ENCODE measurements at places on chromosomes 2 and 18.

DNA sequence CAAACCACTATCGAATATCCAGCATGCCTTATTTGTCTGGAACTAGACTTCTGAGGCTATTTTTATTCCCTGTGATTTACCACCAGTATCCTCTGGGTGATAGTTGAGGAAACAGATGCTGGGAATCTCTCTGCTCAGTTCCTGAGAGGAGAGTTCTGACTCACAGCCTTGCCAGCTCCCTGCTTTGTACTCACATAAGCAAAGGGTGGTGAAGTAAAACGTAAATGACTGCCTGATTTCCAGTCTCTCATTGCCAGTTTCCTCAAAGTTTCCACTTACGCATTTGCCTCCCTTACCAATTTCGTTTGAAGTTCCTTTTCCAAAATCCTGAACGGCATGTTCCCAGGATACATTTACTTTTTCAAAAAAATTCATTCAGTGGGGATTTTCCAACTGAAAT lies 69.2 kb upstream of the HNRNPA3 start:
- DNase-seq = no peak

DNA sequence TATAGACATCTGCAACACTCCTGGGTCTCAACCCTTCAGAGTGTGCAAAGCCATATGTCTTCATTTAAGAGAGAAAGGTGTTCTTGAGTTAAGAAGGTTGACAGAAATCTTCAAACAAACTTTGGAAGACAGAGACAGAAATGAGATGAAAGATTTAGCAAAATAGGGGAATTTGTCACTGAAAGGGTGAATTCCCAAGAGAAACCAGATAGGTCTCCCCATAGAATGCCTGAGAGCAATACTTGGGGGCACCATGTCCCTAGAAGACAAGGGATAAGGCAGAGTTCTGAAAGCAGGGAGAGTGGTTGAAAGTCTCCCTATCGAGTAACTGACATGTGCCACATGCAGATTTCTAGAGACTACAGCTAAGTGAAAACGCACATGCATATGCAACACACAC lies 50.0 kb downstream of the AP1S3 start:
- no peak for DNase-seq

GRCh38 chr2:182933629-182934028 lies 67.2 kb upstream of the FRZB start:
- DNase-seq = no peak

GRCh38 chr2:241482126-241482955 lies 26.0 kb downstream of the STK25 start:
- no peak for DNase-seq

- no peak for DNase-seq
Observed at GRCh38 chr2:96734880-96735583, 4.8 kb downstream of the LMAN2L start.

- no peak for DNase-seq
Observed at GRCh38 chr2:205409411-205409810, 272.9 kb upstream of the NRP2 start.

DNA sequence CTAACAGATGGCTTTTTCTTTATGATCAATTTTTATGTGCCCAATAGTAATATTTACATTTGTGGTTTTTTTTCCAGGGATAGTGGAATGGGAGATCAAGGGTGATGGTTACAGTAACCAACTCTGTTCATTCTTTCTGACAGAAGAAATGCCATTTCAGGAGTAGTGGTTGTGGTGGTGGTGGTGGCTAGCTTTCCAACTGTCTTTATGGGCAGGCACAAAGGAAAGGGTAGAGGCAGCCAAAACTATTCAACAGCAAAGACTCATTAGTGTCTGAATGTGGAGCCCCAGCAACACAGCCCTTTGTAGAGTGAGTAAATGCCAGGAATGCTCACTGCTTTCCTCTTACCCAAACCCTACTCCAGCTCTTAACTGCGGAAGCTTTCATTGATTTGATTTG lies 227.7 kb downstream of the RND3 start:
- DNase-seq = no peak
